ENCODE measurements at places on chromosomes 12 and 14. TPM values are rescaled to one million over a fixed set of nuclear protein-coding genes. Genes with fewer than 3 reads are reported as not detected.

The ACOT6 gene
- not detected for total RNA-seq

DNA sequence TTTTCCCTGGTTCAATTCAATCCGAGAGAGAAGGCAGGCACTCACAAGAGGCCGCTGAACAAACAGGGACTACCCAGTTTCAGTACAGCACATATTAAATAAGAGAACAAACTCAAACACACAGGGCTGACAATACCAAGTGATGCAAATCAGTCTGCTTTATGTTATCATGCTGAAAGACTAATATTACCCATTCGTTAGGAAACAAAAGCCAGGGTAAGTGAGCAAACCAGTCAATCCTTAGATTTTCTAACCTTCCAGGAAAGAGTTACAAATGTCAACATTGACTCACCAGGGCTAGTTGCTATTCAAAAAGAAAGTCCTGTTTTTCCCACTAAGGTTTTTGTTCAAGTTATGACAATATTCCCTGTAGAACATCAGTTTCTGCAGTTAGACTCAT lies 246.2 kb downstream of the C12orf42 start:
- no peak for DNase-seq

DNA sequence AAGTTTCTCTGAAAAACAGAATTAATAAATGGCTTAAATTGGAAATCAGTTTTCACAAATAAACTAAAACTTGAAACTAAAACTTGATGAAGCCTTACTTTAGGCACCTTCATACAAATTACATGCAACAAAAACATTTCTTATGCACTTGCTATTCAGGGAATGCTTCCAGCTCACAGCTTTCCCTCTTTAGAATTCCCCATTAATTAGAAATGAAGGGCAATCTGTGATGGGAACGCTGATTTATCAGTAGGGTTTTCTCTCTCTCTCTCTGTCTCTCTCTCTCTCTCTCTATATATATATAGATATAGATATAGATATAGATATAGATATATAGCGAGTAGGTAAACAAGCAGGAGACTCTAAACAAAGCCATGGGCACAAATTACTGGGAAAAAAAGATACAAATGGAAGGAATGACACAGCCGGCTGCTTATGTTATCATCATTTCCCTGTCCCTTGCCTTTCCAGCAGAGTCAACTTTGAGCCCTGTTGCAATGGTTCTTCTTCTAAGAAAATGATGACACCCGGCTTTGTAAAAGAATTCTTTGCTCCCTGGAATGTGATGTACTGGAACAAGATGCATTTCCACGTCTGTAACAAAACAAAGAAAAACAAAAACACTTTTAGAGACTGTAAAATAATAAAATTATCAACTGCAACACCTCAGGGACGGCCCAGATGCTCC lies 1121.6 kb upstream of the TMEM132C start:
- DNase-seq, result no peak

DNA sequence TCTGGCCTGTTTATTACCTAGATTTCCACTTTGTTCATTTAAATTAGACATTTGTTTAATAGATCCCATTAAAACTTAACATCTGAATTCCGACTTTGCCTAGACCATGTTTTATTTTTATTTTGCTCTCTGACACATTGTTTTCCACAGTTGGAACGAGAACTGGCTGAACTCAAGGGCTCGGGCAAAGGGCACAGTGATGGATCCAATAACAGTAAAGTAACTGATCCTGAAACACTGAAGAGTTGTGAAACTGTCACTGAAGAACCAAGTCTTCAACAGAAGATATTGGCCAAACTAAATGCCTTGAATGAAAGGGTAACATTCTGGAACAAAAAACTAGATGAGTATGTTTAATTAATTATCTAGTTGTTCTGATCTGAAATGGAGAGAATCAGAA lies 39.7 kb downstream of the LRRC9 start:
- DNase-seq, result no peak

- DNase-seq, result no peak
Observed at GRCh38 chr12:63124778-63125177, 26.2 kb downstream of the AVPR1A start.

The POLE gene
- total RNA-seq, result 168 TPM

The NRXN3 gene
- 2.5 TPM for total RNA-seq

DNA sequence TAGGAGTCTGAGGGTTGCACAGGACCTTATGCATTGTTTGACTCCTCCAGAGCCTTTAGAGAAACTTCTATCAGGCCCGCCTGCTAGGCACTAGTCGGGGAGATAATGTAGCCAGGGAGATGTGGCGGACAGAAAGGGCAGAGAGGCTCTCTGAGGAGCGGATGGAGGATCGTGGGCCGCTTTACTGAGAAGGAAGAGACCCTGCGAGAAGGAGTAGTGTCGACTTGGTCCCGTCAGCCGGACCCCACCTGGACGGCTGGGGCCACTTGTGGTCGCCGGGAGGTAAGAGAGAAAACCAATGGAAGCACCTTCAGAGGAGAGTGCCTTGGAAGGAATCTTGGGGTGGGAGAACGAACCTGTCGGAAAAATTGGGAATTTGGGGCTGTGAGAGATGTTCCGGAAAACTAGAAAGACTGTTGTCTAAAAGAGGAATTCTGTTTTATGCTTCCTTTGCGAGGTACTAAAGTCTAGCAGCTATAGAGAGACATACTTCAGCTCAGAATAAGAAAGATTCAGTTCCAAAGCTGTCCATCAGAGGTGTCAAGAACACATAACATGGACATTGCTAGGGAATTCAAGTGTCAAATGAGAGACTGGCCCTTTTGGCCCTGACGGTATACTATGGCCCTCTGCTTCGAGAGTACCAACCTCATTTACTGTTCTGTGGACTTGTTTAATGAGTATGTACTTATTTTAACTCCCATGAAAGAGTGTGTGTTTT lies 660 bp upstream of the MCRS1 start:
- DNase-seq, result no peak

The INSM2 gene
- 0.09 TPM for total RNA-seq

DNA sequence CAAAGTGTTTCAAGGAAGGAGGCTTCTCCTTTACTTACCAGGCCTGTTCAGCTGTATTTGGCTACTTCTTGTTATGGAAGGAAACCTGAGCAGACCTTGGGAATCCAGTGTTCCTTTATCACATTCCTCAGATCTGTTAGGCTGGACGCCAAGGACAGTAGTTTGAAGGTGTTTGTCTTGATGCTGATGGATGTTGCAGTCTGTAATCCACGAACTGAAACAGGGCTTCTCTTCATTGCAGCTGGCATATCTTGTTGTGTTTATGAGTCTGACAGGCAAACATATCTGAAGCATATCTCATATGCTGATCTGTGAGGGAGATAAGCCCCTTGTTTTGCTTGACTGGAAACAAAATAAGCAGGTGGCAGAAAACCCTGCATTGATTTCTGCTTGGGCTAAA lies 904.3 kb downstream of the NRXN3 start:
- DNase-seq, result no peak

GRCh38 chr14:66291756-66292155 lies 194.4 kb upstream of the CCDC196 start:
- no peak for DNase-seq

DNA sequence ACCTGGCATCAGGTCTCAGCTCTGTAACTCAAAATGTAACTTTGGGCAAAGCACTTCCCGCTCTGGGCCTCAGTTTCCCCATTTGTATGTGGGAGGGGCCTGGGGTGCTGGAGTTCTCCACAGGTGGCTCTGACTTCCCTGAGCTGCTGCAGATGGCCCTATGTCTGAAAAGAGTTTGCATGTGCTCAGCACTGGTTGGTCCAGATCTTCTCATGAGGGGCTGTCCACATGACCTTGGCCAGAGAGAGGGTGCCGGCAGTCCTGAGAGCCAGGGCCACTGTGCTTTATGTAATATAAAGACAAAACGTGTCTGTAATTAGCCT lies 7.2 kb upstream of the CACNA2D4 start:
- DNase-seq, result no peak

The DBX2 gene
- total RNA-seq, result not detected

GRCh38 chr12:78881685-78882084 lies 17.1 kb downstream of the SYT1 start:
- no peak for DNase-seq

DNA sequence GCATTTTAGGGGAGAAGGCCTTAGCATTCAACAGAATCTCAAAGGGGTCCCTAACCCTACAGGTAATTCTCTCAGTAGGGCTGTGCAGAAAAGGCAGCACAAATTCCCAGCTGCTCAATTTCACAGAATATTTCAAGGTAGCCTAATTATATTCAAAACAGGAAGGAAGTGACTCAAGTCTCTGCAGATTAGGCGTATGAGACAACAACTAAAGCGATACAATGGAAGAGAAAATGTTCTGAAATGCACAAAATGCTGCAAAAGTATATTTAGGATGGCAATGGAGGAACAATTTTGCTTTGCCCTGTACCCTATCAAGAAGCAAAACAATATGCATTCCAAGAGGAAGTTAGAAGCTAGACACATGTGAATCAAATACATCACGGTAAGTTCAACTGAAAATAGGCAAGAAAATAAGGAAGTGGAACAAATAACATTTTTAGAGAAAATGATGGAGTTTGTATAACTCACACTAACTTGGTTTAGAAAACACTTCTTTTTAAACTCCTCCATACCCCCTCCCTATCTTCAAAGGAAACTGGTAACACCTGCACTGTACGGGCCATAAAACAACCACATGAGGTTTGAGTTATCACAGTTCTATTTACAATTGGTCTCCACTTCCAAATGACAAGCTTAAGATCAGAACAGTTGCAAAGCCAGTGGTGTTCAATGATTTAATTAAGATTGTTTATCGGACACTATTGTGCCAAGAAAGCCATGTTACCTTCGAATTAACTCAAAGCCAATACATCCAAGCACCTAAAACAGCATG lies 1.6 kb downstream of the GIT2 start:
- DNase-seq, result no peak

DNA sequence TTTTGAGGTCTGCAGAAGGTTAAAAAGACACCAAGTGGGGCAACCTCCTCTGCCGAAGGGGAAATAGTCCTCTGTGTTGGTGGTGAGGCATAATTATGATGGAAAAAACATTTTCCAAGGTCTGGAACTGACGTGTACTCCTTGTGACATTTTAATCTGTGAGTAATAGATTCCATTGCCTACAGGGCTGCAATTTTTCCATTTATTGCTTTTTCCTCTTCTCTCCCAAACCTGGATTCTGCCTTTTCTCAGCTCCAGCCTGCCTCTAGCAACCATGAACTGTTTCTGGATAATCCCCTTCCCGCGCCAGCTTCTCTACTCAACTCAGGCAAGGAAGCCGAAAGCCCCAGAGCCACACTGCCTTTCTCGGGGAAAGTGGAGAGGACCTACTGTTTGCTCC lies 230.1 kb upstream of the PLXNC1 start:
- no peak for DNase-seq

GRCh38 chr12:129971721-129972120 lies 67.9 kb upstream of the TMEM132D start:
- DNase-seq, result no peak

DNA sequence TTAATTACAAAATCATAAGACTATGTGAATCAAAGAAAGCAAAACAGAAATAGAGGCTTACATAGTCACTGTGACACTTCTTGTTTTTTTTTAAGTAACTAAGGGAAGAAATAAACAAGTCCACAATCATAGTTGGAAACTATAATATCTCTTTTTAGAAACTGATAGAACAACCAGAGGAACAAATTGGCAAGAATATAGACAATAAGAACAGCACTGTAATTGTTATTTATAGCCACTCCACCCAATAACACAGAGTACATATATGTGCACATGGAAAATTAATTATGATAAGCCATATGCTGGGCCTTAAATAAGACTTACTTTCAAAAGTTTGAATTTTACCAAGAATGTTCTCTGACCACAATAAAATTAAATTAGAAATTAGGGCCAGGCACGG lies 101.1 kb downstream of the PLEKHG7 start:
- DNase-seq, result no peak

DNA sequence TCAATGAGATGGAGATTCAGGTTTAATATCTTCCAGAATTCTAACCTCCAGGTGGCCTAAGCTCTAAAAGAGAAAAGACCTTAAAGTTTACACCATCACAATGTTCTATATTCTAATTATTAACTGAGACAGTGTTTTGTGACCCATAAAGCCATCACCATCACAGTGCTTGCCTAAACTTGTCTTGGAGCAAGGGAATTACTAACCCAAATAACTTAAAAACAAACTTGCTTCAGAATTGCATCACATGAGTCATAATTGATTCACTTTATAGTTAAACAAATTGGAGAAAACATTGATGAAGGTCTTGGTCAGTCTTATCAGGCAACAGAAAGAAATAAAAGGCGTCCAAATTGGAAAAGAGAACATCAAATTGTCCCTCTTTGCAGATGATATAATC lies 54.5 kb upstream of the ALG10 start:
- no peak for DNase-seq

The NUBPL gene
- 13.2 TPM for total RNA-seq

DNA sequence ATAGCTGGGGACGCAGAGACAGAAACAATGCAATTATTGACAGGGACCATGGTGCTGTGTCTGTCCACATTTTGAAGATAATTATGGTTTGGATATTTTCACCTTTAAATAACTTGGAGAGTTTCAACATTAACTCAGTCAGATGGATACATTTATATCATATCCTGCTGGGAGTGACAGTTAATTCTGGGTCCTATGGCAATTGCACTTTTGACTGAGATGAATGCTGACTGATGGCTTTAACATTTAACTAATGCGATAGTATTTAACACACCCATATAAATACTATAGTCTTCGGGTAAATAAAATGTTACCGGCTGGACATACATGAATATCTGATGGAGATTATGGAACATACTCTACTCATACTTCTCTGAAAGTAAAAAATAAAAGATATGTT lies 118.3 kb downstream of the LRRK2 start:
- DNase-seq, result no peak

DNA sequence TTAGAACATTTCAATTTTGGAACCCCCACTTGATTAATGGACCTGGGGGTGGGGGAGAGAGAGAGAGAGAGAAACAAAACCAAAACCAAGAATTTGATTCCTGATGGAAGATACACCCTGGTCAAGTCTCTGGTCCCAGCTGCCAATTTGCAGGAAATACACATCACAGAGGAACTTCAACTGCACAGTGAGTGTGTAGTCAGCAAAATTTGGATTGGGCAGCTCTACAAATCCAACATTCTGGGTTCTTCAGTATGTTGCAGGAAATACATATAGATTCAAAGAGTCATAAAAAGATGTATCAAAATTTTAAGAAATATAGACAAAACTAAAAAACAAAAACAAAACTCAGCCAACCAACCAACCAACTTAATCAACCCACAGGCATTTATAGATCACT lies 17.4 kb downstream of the DNAH10 start:
- DNase-seq, result no peak

The SMIM41 gene
- total RNA-seq, result not detected

DNA sequence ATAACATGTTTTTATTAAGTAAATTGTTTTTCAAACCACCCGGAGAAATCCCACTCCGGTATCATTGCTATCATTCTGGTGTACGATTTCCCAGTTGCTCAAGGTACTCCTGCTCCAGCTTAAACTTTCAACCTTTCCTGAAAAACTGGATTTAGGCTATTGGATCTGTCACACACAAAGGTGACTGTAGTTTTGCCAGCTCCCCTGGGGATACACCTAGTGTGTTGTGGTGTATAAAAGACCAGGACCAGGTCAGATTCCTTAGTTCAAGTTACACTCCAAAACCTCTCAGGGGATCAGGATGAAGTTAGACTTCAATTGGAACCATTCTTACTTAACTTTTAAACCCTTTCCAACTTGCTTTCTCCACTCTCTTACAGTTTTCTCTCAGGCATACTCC lies 303.9 kb downstream of the NOVA1 start:
- DNase-seq, result no peak

GRCh38 chr14:41663473-41663850 lies 56.8 kb downstream of the LRFN5 start:
- DNase-seq, result no peak

The PELI2 gene
- 16.2 TPM for total RNA-seq

The TAS2R46 gene
- 0.89 TPM for total RNA-seq

The PTHLH gene
- 0.56 TPM for total RNA-seq
